ENCODE measurements at places on chromosomes 5 and 9.
A peak's percentile ranks its signal among the peaks of the same experiment; 100 is the strongest.

GRCh38 chr5:89844548-89844947 is 565.0 kb downstream of the CETN3 start:
- DNase-seq, result no peak

GRCh38 chr9:72560086-72560485 is 38.7 kb downstream of the TMC1 start:
- DNase-seq, result no peak

DNA sequence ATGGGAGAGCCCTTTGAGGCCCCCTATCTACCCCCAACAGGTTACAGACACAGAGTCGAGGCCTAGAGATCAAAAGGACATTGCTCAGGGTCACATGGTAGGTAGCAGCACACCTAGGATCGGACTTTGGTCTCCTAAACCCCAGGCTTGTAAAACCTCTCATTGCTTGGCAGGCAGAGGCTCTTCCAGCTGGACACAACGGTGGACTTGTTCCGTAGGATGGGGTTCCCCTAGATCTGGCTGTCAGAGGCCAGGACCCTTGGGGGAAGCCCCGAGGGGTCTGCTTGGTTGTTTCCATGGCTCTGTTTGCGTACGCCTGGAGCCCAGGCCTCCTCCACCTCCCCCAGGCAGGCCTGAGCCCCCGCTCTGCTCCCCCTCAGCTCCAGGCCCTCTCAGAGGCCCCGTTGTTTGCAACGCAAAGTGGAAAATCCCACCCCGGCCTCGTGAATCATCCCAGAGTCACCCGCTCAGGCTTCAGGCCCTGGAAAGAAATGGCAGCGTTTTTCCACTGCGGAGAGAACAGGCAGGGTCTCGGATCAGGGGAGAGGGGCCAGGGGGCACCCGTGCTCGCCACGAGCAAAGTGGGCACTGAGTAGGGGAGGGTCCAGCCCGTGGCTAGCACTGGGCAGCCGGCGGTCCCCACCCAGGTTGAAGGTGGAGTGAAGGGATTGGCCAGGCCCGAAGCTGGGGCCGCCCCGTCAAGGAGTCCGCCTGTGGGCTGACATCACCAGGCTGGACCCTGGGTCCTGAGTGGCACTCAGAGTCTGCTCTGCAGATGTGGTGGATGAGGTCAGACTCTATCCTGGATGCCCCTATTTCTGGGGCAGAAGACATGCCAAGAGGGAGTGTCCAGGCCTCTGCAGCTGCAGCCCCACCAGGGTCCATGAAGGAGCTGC is 19.8 kb downstream of the COL27A1 start:
- peak; percentile 53 for DNase-seq

- DNase-seq, result no peak
These were observed 62.7 kb upstream of the GGTA1 start for GRCh38 chr9:121562301-121562700.

DNA sequence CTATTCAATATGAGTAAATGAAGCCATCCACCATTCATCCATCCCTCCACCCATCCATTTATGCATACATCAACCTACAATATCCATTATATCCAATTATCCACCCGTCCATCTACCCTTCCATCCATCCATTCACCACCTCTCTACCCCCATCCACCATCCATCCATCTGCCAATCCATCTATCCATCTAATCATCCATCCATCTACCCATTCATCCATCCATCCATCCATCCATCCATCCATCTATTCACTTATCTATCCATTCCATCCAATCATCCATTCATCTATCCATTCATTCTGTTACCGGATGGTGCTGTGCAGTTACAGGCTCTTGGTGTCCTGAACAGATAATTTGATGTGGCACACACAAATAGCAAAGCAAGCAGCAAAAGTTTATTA is 10.7 kb downstream of the PAEP start:
- no peak for DNase-seq

- no peak for DNase-seq
These were observed 50.2 kb upstream of the UBAC1 start for GRCh38 chr9:136011376-136011702.

- DNase-seq, result no peak
These were observed 737 bp downstream of the NANS start for GRCh38 chr9:98057138-98057799.

- DNase-seq, result no peak
These were observed 93.8 kb upstream of the IL12B start for GRCh38 chr5:159424123-159424522.

DNA sequence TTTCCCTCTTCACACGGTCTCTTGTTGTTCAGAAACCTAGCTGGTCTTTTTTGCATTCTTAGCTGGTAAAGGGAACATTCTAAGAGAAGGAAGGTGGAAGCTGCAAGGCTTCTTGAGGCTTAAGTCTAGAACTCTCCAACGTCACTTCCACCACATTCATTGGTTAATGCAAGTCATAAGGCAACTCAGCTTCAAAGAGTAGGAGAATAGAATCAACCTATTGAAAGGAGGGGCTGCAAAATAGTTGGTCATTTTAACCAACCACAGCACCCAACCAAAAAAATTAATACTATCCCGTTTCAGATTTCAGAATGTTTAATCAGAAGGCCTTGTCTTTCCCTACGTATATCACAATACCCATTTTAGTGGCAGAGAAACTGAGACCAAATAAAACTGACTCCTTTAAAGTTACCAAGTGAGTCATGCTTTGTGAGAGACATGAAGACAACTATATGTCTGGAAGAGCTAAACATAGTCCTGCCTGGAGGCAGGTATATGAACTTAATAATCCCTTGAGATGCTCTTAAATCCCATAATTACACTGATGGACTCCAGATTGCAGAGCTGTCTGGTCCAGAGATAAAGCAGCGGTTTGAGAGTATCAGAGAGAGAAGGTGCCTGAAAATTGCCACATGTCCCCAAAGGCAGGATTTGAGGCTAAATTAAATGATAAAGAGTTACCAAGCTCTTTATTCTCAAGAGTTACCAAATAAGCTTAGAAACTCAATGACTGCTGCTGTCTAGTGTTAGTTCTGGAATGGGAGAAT is 14.4 kb downstream of the DOCK8 start:
- DNase-seq, result no peak
